ENCODE measurements at places on chromosomes 16 and 17.

GRCh38 chr17:67421869-67422273 is 44.8 kb downstream of the PITPNC1 start:
- DNase-seq, result peak; percentile 55

GRCh38 chr16:15037745-15038144 is 18.1 kb downstream of the NTAN1 start:
- no peak for DNase-seq

GRCh38 chr17:43860927-43861622 is 14.1 kb downstream of the CD300LG start:
- no peak for DNase-seq

- no peak for DNase-seq
Observed at GRCh38 chr17:65892912-65893377, 299.0 kb downstream of the CEP112 start.

GRCh38 chr17:78865682-78866390 is 25.2 kb upstream of the USP36 start:
- peak; percentile 67 for DNase-seq

GRCh38 chr16:66489385-66489784 is 60.5 kb downstream of the TK2 start:
- no peak for DNase-seq

GRCh38 chr16:11499295-11500089 is 87.2 kb downstream of the LITAF start:
- no peak for DNase-seq

DNA sequence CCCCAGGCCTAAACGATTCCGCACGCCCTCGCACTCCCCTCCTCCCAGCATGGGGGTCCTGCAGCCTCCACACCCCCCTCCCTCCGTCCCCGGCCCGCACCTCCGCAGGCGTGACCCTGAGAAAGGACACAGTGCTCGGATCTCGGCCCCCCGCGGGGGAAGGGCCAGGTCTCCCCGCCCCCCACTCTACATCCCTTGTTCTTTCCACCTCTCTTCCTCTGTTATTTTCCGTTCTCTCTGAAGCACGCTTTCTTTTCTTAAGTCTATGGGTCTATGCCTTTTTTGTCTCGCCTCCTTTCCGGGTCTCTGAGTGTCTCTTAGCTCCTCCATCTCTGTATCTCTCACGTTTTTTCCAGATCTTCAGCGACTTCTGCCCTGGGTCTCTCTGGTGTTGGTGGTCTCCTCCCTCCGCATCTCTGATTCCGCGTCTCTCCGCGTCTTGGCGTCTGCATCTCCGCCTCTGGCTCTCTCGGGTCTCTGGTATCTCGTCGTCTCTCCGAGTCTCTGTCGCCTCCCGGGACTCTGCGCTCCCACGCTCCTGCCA is 2.1 kb upstream of the HES7 start:
- peak; percentile 16 for DNase-seq

DNA sequence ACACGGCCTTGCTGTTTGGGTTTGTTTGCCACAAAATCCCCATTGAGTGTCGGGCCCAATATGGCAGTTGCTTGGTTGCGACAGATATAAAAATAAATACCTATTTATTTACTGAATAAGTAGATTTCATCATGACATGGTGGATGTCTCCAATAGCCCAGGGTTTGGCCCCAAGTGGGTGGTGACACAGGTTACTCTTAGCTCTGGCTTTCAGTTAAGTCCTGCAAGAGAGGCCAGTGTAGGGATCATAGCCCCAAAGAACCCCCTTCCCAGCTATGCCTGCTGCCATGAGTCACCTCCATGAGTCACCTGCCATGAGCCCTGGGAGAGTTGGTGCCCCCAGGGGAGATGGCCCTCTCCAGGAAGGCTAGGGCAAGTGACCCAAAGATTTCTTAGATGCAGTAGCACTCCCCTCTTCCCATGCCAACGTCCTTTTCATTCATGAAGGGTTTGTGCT is 78.7 kb upstream of the LGALS9 start:
- no peak for DNase-seq

GRCh38 chr17:951325-952132 is 28.0 kb downstream of the NXN start:
- no peak for DNase-seq

- no peak for DNase-seq
Observed at GRCh38 chr16:370979-371514, 709 bp upstream of the MRPL28 start.

DNA sequence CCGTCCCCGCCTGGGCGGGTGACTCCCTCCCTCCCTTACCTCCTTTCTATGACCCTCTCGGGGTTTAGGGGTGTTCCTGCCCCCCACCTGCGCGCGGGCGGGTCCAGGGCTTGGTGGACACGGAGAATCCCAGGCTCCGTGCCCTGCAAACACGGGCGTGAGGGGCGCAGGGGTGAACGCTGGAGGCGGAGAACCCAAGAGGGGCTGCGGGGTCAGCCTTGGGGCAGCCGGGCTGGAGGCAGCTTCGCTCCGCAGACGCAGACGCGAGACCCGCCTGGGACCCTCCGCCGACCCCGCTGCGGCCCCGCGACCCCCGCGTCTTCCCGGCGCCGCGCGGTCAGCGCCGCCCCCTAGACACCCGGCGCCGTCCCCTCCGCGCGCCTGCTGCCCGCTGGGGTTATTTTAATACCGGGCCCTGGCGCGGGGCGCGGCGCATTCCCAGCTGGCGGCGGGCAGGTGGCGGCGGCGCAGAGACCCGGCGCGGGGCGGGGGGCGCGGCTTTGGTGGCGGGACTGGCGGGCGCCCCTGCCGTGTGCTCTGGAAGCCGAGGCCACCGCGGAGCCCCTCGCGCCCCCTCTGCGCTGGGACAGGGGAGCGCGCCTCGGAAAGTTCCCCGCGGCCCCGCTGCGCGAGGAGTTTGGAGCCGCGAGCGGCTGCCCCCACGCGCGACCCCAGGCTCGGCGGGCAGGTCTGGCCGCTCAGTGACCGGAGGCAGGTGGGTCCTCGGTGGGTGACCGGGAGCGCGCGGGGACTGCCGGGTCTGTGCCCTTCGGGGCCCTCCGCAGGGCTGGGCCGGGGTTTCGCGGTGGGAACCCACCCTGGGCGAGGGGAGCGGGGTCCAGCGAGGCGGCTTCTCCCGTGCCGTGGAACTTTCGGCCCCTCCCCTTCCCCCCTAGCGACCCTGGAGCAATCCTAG is at the start of gene UTS2R:
Gene UTS2R, plus strand, starts transcription at position 433 of the 916 bp plus-strand sequence. CDS start 2,560 bp downstream, outside the sequence.
- no peak for DNase-seq
